ENCODE measurements at places on chromosomes 6 and 20. TPM values are rescaled to one million over a fixed set of nuclear protein-coding genes. Genes with fewer than 3 reads are reported as not detected.

DNA sequence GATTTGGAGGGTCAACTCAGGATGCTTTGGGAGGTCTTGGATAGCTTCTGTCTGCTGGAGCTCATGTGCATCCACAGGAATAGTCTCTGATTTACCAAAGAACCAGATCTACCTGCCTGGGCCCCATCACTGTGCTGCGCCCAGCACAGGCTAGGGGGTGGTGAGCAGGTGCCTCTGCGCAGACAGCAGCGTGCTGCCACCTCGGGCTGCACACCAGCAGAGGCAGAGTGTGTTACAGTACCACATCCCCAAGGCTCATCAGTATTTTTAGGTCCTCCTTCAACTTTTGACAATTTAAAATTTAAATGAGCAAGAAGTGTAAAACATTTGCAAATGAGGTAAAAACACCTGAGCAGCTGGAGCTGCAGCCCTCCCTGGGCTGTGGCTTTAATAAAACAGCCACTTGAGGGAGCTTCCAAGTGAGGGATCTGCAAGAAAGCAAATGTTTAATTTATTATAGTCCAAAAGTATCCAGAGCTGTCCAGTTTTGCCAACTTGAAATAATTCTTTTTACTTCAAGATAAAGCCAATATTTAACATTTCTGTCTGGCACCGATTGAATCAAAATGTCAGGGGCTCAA is 324.9 kb downstream of the ZFAND3 start:
- peaks cover 16% of the 10 kb centered on the region for H3K36me3 ChIP-seq
- H3K27ac ChIP-seq: no peak overlapping the region
- DNase-seq: no peak
- H3K4me1 ChIP-seq: no peaks in the 10 kb centered on the region

- peaks cover 53% of the 10 kb centered on the region for H3K4me1 ChIP-seq
- H3K27me3 ChIP-seq: peaks cover 100% of the 10 kb centered on the region
- no peak overlapping the region for H3K27ac ChIP-seq
- no peak overlapping the region for H3K4me3 ChIP-seq
- DNase-seq: no peak
These were observed 4.7 kb downstream of the NKX2-2 start for GRCh38 chr20:21509079-21509596.

DNA sequence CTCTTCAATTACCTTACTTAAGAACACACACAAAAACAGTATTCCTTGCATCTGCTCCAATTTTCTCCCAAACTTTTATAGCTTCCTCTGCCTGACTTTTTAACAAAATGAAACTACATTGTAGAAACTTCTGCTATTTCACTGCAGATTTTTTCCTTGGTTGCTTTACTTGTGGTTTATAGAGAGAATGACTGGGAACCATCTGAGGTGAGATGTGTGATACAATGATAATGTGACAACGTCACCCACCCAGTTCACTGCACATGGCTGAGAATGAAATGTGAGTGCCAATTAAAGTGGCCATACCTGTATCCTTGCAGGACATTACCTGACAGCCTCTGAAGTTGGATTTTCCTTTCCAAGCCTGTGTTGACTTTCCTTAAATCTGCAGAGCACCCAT is 258.4 kb downstream of the CD83 start:
- H3K4me3 ChIP-seq: no peak overlapping the region
- DNase-seq: no peak
- H3K27me3 ChIP-seq: no peaks in the 10 kb centered on the region
- H3K27ac ChIP-seq: no peak overlapping the region
- H3K4me1 ChIP-seq: no peaks in the 10 kb centered on the region

DNA sequence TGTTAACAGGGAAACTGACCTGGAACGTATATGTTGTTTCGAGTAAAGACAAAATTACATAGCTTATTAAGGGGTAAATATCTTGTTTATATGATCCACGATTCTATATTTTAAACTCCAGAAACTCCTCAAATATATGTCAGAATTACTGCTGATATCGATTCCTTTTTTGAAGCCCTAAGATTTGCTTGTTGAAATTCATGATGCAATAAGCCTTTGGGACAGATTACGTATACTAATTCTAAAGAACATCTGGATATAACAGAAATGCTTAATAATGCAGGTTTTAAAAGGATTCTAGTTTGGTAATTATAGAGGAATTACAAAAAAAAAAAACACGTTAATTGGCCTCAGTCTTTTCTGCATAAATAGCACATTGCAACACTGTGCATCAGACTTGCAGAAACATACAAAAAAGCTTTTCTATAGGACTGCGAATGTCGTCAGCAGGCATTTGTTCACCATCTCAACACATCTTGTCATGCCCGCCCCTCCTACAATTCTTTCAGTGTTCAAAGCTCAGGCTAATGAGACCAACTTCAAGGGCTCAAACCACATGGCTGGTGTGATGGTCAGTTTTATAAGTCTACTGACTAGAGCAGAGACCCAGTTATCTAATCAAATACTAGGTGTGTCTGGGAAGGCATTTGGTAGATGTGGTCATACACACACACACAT is 74.9 kb downstream of the AGPAT4 start:
- H3K4me1 ChIP-seq: no peaks in the 10 kb centered on the region
- no peaks in the 10 kb centered on the region for H3K36me3 ChIP-seq
- no peaks in the 10 kb centered on the region for H3K27me3 ChIP-seq
- no peak overlapping the region for H3K4me3 ChIP-seq

DNA sequence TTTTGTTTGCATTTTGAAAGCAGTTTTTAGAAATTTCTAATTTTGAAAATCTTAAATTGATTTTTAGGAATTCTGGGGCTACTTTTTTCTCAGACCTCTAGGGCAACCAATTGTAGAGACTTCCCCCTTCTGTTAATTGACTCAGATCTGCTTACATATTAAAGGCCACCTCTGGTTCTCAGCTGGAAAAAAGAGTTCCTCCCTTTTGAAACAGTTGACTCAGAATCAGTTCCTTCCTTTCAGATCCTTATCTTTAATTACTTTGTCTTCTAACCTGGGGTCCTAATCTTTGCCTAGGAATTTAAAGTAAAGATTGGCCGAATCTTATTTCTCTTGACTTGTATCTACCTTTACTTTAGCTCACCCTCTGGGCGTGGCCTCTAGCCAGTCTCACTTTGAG is 146.8 kb downstream of the LAMA2 start:
- H3K4me3 ChIP-seq: no peak overlapping the region
- H3K36me3 ChIP-seq: no peaks in the 10 kb centered on the region
- no peaks in the 10 kb centered on the region for H3K4me1 ChIP-seq
- no peaks in the 10 kb centered on the region for H3K27me3 ChIP-seq
- H3K27ac ChIP-seq: no peak overlapping the region

DNA sequence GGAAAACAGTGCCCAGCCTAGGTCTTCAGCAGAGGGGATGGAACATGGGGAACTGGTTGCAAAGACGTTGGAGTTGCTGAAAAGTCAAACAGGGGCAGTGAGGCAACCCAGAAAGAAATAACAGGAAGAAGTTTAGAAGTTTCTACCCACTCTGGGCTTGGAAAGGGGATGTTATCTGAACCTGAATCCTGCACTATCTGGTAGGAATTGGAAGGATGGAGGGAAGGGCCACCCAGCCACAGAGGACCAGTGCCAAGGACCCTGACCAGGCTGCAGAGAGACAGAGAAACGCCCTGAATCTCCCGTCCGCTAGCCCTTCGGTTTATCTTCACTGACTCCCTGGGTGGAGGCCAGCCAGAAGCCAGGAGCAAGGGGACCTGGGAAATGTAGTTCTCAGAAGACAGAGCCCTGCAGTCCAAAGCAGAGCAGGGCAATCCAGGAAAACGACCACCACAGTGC is 217.3 kb upstream of the RREB1 start:
- no peaks in the 10 kb centered on the region for H3K27me3 ChIP-seq
- H3K4me3 ChIP-seq: no peak overlapping the region
- no peaks in the 10 kb centered on the region for H3K36me3 ChIP-seq

- H3K4me3 ChIP-seq: no peak overlapping the region
- no peak overlapping the region for H3K27ac ChIP-seq
- H3K36me3 ChIP-seq: no peaks in the 10 kb centered on the region
- H3K4me1 ChIP-seq: no peaks in the 10 kb centered on the region
- H3K27me3 ChIP-seq: no peaks in the 10 kb centered on the region
These were observed 3.9 kb downstream of the RAB44 start for GRCh38 chr6:36701401-36701991.

DNA sequence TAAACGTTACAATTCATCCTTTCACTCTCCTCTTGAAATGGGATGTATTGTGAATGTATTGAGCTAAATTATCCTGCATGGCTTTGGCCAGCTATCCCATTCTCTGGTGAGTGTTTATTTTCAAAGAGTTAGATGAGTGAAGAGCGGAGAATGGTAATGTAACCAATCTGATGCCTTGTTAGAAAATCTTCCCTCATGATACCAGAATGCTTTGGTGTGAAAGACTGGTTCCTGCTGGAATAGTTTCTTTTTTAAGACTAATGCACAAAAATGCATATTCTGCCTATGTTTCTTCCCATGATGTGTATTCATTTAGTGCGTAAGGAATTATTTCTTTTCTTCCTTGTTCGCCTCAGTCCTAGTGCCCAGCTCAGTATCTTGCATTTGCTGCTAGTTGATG is 506.7 kb downstream of the PRKN start:
- H3K27me3 ChIP-seq: no peaks in the 10 kb centered on the region
- no peak for DNase-seq

GRCh38 chr6:81772741-81773140 is 20.3 kb upstream of the TENT5A start:
- H3K27me3 ChIP-seq: no peaks in the 10 kb centered on the region
- H3K4me1 ChIP-seq: peaks cover under 1% of the 10 kb centered on the region
- no peak overlapping the region for H3K27ac ChIP-seq

DNA sequence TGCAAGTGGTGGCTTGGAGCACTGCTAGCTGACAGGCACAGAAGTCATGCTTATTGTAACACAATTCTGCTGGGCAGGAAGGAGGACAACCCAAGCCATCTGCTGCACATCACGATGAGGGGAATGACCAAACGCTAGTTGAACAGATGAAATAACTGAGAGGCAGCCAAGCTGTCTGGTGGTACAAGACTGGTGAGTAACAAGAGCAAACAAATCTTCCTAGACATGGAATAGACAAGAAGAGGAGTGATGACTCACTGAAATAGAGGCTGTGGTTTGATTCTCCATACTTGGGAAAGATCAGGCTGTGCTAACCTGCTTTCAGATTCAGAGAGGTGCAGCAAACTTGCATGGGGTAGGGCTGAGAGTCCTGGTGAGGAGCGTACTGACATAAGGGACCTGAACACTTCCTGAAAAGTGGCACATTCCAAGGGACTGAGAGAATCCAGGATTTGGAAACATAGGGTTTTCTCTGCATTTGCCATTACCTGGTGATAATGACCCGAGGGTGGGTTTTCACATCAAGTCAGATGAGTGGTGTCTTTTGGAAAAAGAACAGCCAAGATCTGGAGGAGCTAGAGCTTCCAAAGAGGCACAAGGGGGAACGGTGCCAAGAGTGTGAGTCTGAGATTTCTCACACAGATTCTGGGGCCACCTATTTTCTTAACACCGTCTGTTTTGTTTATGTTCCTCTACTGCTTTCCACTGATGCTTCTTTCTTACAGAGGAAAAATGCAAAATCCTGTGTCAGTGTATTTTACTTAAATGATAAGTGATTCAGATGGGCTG is 60.0 kb downstream of the PRL start:
- no peaks in the 10 kb centered on the region for H3K27me3 ChIP-seq
- no peaks in the 10 kb centered on the region for H3K36me3 ChIP-seq
- H3K4me1 ChIP-seq: no peaks in the 10 kb centered on the region
- DNase-seq: no peak

DNA sequence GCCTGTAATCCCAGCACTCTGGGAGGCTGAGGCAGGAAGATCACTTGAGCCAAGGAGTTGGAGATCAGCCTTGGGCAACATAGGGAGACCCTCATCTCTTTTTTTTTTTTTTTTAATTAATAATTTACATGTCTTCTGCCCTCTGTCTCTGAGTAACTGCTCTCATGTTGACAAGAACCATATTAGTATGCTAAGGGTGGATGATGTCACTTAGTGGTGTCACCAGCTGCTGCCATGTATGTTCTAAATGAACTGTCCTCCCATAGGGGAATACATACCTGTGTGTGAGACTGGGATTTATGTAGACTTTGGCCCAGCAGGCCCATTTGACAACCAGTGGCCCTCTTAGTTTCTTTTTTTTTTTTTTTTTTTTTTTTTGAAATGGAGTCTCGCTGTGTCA is 65.6 kb downstream of the SCAND1 start:
- H3K4me3 ChIP-seq: no peak overlapping the region
- no peaks in the 10 kb centered on the region for H3K27me3 ChIP-seq
- DNase-seq: no peak
- peaks cover 14% of the 10 kb centered on the region for H3K4me1 ChIP-seq

DNA sequence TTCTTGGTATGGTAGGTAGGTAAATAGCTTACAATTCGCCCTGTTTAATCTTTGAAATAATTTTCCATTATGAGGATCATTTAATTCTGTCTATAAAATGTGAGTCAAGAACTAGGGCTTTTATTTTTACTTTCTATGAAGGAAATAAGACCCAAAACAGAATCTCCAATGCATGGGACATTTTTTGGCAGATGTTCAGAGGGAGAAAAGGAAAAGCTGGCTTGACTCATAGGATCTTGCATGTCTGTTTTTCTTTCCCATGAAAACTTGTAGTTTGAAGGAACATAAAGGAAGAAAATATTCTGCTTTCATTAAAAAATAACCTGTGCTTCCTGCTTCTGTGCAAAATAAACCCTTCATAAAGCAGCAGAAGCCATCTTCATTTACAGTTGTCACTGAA is 143.1 kb upstream of the INSM1 start:
- H3K4me1 ChIP-seq: no peaks in the 10 kb centered on the region
- H3K27me3 ChIP-seq: no peaks in the 10 kb centered on the region
- no peak overlapping the region for H3K4me3 ChIP-seq

DNA sequence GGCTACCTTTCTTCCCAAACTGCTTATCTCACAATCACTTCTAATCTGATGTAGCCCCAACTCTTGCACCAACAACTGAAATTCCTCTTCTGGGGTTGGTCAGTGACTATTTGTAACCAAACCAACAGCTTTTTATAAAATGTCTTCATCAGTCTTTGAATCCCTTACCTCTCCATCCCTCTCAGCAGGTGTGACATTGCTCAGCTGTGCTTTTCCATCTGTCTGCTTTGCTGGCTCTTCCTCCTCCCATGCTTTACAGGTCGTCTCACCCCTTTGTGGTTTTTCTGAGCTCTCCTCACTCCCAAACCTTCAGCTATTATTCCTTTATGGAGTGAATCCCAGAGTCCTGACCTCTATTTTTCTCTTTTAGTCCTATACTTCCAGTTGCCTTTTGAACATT is 5.9 kb downstream of the MAP7 start:
- no peak for DNase-seq
- peaks cover 10% of the 10 kb centered on the region for H3K4me1 ChIP-seq
- no peaks in the 10 kb centered on the region for H3K36me3 ChIP-seq
- H3K4me3 ChIP-seq: no peak overlapping the region

Gene COL21A1
- not detected for total RNA-seq

Gene HLA-DRB5
- 12.5 TPM for total RNA-seq

Gene BEND6
- total RNA-seq: 0.58 TPM

Gene HBS1L
- total RNA-seq: 53.1 TPM

Gene ATP6V1G2
- total RNA-seq: 4.6 TPM

Gene ANKRD66
- 0.73 TPM for total RNA-seq

Measured in stomach (tissue), 19 donors.